ENCODE measurements at places on chromosomes 4 and X. TPM values are rescaled to one million over a fixed set of nuclear protein-coding genes. Genes with fewer than 3 reads are reported as not detected.

TCEAL5 gene
- not detected for total RNA-seq

ALB gene
- total RNA-seq = not detected

DNA sequence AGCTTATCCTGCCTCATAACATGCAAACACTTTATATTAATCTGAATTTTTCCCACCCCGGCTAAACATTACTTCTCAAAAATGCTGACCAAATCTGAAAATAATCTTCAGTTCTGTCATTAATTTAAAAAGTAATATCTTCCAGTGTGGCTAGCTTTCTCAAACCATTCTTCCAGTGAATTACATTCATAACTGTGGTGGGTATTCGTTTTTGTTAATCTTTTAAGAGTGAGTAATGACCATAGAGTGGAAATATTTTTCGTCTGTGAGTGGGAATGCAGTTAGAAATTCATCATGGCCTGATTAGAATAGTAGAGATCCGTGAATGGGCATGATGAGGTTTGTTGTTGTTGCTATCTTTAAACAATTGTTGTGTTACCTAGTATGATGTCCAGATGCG lies 138.6 kb upstream of the SFRP2 start:
- H3K27me3 ChIP-seq = peaks cover 23% of the 10 kb centered on the region
- H3K36me3 ChIP-seq = no peaks in the 10 kb centered on the region
- H3K27ac ChIP-seq = no peak overlapping the region
- DNase-seq = no peak

GRCh38 chr4:155908187-155909139 lies 5.0 kb downstream of the TDO2 start:
- no peak for DNase-seq
- peaks cover 16% of the 10 kb centered on the region for H3K4me1 ChIP-seq
- H3K4me3 ChIP-seq = no peak overlapping the region
- peaks cover 6% of the 10 kb centered on the region for H3K27me3 ChIP-seq

DNA sequence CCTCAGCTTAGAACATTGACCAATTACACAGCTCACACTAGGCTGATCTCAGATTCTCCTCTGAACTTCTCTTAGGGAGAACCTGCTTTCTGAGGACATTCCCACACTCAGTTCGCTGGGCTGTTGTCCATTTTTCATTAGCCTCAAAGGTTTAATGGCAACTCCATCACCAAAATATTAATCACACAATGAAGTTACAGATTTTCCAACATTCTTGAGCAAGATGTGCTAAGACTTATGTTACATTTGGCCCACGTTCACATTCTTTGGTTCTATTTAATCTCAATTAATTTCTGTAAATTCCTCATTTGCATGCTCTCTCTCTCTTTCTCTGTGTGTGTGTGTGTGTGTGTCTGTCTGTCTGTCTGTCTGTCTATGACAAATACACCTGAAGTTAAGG lies 82.3 kb upstream of the EDNRA start:
- H3K27me3 ChIP-seq = peaks cover 3% of the 10 kb centered on the region
- H3K36me3 ChIP-seq = no peaks in the 10 kb centered on the region
- H3K27ac ChIP-seq = no peak overlapping the region
- no peaks in the 10 kb centered on the region for H3K4me1 ChIP-seq
- no peak overlapping the region for H3K4me3 ChIP-seq

- no peaks in the 10 kb centered on the region for H3K27me3 ChIP-seq
- peaks cover 17% of the 10 kb centered on the region for H3K4me1 ChIP-seq
- H3K27ac ChIP-seq = no peak overlapping the region
- peaks cover 43% of the 10 kb centered on the region for H3K36me3 ChIP-seq
These were observed 14.4 kb downstream of the HADH start for GRCh38 chr4:108003982-108004515.

DNA sequence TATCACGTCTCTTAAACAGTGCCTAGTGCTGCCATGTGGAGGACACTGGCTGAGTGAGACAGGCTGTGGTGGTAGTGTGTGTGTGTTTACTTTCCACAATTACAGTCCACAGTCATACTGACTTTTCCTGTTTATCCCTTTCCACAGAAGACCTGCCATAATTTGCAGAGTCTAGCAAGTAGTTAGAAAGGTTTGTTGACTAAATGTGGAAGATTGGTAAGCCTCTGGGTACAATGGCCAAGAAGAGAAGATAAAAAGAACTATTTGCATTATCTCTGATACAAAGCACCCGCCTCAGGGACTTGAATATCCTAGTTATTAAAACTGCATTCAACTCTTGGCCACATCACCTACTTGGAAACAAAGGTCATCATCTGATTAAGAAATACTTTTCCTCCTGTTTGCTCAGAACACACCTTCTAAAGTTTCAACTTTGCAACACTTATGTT lies 89.1 kb downstream of the FAM13A start:
- H3K27ac ChIP-seq = no peak overlapping the region
- H3K27me3 ChIP-seq = peaks cover 16% of the 10 kb centered on the region
- H3K4me3 ChIP-seq = no peak overlapping the region
- no peak for DNase-seq

- H3K4me3 ChIP-seq = no peak overlapping the region
- no peak for DNase-seq
- peaks cover 9% of the 10 kb centered on the region for H3K27me3 ChIP-seq
- peaks cover 7% of the 10 kb centered on the region for H3K4me1 ChIP-seq
These were observed 15.2 kb upstream of the CLOCK start for GRCh38 chr4:55561889-55562288.

- no peak for DNase-seq
- no peak overlapping the region for H3K4me3 ChIP-seq
- peaks cover 2% of the 10 kb centered on the region for H3K27me3 ChIP-seq
These were observed 67.9 kb upstream of the STK26 start for GRCh38 chrX:131955099-131955777.

DNA sequence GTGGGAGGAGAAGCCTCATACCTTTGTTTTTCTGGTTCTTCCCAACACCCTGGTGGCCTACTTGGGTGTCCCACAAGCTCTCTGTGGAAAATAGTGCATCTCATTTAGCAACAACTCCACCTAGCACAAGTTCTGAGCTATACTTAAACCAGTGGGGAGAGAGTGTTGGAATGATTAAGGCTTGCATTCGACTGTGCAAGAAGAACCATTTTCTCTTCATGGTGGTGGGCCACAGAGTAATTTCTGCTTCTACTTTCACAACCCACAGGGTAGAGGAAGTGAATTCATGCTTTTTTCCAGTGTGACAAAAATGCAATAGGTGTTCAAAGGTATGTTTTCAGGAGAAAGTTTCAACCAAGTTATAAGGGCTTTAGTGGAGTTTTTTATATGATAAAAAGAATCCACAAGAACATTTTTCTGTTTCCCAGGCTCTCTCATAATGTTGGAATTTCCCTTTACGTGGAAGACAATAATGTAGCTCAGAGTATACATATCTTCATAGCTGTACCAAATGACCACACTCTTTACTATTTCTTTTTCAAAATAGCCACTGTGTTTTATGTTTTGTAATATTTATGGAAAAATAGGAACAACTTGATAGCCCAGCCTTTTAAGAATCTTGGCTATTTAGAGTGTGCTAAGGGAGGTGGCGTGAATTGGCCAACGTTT lies 80.3 kb upstream of the HHIP start:
- H3K4me3 ChIP-seq = no peak overlapping the region
- no peak for DNase-seq
- no peaks in the 10 kb centered on the region for H3K4me1 ChIP-seq
- H3K27me3 ChIP-seq = peaks cover 7% of the 10 kb centered on the region

- peaks cover 17% of the 10 kb centered on the region for H3K4me1 ChIP-seq
- H3K27me3 ChIP-seq = peaks cover 5% of the 10 kb centered on the region
- DNase-seq = peak; percentile 34
- H3K4me3 ChIP-seq = peak overlapping the region; percentile 88
- peak overlapping the region; percentile 65 for H3K27ac ChIP-seq
- no peaks in the 10 kb centered on the region for H3K36me3 ChIP-seq
These were observed 559 bp downstream of the SLC9A7 start for GRCh38 chrX:46758163-46758955.
